NCI-H460 (cell line): ENCODE measurements at places on chromosomes 5 and 9. TPM values are rescaled to one million over a fixed set of nuclear protein-coding genes. Genes with fewer than 3 reads are reported as not detected.

DNA sequence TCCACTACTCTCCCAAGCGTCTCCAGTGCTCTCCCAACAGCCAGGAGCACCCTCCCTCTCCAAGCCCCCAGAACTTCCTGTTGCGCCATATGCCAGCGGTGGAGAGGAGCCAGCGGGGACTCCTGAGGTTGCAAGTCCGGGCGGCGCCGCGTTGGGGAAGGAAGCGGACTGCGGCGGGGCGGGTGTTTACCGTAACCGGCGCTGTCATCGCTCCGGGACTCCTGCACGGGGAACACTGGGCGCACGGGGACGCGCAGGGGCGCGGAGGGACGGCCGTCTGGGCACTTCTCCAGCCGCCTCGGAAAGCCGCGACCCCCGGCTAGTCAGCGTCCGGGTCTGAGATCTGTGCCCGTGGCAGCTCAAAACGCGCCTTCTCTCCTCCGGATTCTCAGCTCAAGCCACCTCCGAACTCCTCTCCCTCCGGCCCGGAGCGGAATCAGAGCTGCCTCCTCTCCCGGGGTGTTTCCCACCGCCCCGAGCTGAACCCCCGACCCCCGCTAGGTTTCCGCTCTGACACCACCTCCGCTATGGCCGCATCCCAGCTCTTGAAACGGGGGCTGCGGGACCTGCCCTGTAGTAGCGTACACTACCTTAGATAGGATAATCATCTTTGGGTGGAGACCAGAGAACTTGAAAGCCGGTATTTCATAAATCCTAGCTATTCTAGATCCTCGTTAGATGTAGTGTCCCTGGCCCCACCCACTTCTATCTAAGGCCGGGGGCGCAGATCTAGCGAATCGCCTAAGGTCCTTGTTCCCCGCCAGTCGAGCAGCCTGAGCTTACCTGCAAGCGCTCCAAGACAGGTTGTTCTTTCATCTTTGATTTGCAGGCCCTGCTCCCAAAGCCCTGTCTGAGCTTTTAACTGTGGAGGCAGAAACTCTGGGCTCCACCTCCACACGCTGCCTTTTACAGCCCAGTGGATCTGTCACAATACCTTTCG is at the start of gene TRPM6:
Gene TRPM6 (minus strand): TSS at position 881 of the 940 bp plus-strand sequence. CDS start 65 bp downstream, at position 816.
- DNase-seq: peak; percentile 63

- DNase-seq: no peak
These were observed 181.5 kb downstream of the IRX2 start for GRCh38 chr5:2569774-2570542.

- no peak for DNase-seq
These were observed 35.9 kb upstream of the HSPA9 start for GRCh38 chr5:138610918-138611677.

DNA sequence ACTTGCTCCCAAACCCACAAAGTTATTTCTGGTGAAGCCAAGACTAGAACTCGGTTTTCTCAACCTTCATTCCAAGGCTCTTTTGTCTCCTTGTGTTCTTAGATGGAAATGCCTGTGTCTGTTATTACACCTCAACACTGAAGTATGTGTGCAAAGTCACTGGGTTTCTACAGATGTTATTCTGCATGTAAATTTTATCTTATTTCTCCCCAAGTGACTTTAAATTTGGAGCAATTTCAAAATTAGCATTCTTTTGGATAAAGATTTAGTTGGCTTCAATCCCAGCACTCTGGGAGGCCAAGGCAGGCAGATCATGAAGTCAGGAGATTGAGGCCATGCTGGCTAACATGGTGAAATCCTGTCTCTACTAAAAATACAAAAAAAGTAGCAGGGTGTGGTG is 104.4 kb upstream of the GNA14 start:
- DNase-seq: no peak

DNA sequence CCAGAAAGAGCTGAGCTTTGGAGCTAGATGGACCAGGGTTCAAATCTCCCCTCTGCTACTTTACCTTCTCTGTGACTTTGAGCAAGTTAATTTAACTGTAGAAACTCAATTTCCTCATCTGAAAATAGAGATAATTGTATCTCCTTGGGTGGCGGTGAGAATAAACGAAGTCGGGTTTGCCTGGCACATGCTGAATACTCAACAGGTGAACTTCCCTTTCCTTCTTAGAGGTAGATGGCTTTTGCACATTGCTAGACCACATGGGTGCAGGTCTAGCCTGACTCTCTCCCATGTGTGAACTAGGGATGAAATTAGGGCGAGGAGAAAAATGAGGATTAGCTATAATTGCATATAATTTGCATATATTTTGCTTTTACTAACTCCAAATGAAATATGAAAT is 31.4 kb upstream of the GTF2H2C start:
- DNase-seq: no peak

DNA sequence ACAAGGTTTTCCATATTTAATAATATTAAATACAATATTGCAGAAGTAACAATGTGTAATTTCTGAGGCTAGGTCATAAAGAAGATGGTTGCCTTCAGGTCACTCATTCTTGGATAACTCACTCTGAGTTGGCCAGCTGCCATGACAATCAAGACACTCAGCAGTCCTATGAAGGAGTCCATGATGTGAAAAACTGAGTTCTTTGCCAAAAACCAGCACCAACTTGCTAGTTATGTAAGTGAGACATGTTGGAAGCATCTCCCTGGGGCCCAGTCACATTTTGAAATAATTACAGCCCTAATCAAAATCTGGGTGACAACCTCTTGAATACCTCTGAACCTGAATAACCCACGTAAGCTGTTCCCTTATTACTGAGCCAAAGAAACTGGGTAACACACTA is 453.2 kb downstream of the CDH18 start:
- DNase-seq: no peak

GRCh38 chr9:82920154-82920553 is 142.8 kb downstream of the RASEF start:
- DNase-seq: no peak

GRCh38 chr5:88676637-88677375 is 206.2 kb downstream of the MEF2C start:
- DNase-seq: no peak

DNA sequence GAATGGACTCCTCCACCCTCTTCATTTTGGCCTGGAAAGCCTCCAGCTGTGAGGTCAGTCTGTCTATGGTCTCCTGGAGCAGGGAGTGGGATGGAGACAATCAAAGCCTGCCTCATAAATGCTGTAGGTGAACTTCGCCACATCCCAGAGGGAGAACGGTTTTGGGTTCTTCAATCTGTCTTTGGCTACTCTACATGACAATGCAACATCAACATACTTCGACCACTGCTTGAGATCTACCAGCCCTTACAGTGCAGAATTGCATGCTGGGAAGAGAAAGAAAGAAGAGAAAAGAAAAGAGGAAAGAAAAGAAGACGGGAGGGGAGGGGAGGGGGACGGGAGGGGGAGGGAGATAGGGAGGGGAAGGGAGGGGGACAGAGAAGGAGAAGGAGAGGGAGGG is 28.5 kb upstream of the ANXA6 start:
- no peak for DNase-seq

DNA sequence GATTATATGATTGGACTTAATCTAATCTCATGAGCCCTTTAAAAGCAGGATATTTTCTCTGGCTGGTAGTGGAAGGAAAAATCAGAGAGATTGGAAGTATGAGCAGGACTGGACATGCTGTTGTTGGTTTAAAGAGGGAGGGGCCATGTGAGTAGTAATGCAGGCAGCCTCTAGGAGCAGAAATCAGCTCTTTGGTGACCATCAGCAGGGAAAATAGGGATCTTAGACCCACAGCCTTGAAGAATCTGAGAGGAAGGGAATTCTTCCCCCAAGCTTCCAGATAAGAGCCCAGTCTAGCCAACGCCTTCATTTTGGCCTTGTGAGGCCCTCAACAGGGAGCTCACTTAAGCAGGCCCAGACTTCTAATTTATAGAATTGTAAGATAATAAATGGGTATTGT is 9.5 kb downstream of the SH3GL2 start:
- DNase-seq: no peak

- DNase-seq: no peak
These were observed 1350.1 kb upstream of the ACO1 start for GRCh38 chr9:31034311-31034710.

DNA sequence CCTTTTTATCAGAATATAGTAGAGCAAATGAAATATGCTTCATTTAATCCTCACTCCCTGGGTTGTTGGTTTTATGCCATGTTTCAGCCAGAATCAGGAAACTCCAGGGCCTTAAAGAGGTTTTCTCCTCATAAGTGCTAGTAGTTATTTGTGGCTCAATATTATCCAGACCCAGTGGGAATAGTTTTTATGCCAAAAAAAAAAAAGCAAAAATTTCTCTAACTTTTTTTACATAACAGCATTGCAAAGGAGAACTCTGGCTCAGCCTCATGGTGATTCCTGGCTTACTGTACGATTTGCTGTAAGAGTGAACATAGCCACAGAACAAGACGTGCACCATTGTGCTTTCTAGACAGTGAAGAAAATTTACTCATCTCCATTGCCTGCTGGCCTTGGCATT is 232.5 kb downstream of the PJA2 start:
- DNase-seq: no peak

DNA sequence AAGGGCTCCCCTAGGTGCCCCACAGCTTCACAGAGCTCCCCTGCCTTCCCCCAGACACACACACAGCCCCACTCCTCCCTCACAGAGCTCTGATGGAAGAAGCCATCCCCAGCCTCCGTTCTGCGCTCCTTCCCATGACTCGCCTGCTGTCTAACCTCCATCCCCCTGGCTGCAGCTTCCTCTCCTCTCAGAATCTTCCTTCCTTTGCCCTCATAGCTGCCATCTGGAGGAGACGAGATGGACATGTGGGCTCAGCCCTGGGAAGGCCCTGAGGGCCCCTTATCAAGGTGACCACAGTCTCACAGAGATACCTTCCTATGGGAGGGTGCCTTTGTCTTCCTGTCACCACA is 94.3 kb downstream of the PCDH1 start:
- no peak for DNase-seq

- peak; percentile 38 for DNase-seq
These were observed 3.3 kb downstream of the SETX start for GRCh38 chr9:132351404-132352045.

Gene SOX30
- total RNA-seq: not detected in 2 replicates

Gene DMRT2
- not detected in 2 replicates for total RNA-seq

Gene AMBP
- 0.62 and 1.1 TPM in 2 replicates for total RNA-seq

Gene SCGB3A2
- total RNA-seq: not detected in 2 replicates
